Activated CD8-positive, alpha-beta memory T cell treated with anti-CD3 and anti-CD28 coated beads for 36 hours (primary cell): ENCODE measurements at places on chromosomes 3 and 15. TPM values are rescaled to one million over a fixed set of nuclear protein-coding genes. Genes with fewer than 3 reads are reported as not detected.

Gene COLQ
- total RNA-seq: 0.63 TPM

Gene RLBP1
- total RNA-seq: not detected

Gene GADL1
- total RNA-seq: not detected

Gene CEP97
- total RNA-seq: 22.3 TPM

Gene PCOLCE2
- total RNA-seq: 0.53 TPM

Gene BDH1
- total RNA-seq: 73.8 TPM

Gene BBX
- total RNA-seq: 48.0 TPM

Gene CHRNA3
- not detected for total RNA-seq

Gene PPP4R2
- total RNA-seq: 121 TPM

Gene POC1A
- 27.4 TPM for total RNA-seq

Gene TUSC7
- not detected for total RNA-seq

Gene GPR27
- total RNA-seq: 2.2 TPM

Gene UROC1
- total RNA-seq: not detected

Gene C3orf80
- not detected for total RNA-seq

Gene MYZAP
- total RNA-seq: not detected

Gene CACNA1D
- total RNA-seq: 0.13 TPM

Gene SERPINI1
- total RNA-seq: 1.1 TPM

Gene PIERCE2
- total RNA-seq: not detected

Gene DHX36
- total RNA-seq: 81.9 TPM
